CD14-positive monocyte (primary cell): ENCODE measurements at places on chromosomes 11 and 22.
A peak's percentile ranks its signal among the peaks of the same experiment; 100 is the strongest.

- DNase-seq: peak; percentile 1
Observed at GRCh38 chr11:2518111-2518982, 73.5 kb downstream of the KCNQ1 start.

GRCh38 chr11:10937385-10937771, 79.5 kb upstream of the ZBED5 start:
- no peak for DNase-seq

DNA sequence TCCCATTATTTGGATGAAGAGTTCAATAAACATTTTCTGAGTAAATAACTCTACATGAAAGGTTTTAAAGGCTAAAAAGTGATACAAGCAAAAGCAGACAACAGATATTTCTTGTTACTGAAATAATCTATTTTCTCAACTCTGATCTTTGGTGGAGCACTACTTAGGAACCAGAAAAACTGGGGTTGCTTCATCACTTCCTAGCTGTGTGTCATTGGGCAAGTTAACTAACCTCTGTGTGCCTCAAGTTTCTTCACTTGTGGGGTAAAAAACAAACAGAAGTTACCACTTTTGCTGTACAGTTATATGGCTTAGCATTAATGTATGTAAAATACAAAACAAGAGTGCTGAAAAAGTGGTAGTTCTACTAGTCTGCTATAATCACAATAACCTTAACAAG, 5.6 kb downstream of the MAPK1 start:
- DNase-seq: peak; percentile 86

GRCh38 chr22:41925783-41926460, 684 bp downstream of the TNFRSF13C start:
- peak; percentile 57 for DNase-seq

GRCh38 chr11:133727774-133728173, 117.5 kb downstream of the SPATA19 start:
- DNase-seq: no peak

DNA sequence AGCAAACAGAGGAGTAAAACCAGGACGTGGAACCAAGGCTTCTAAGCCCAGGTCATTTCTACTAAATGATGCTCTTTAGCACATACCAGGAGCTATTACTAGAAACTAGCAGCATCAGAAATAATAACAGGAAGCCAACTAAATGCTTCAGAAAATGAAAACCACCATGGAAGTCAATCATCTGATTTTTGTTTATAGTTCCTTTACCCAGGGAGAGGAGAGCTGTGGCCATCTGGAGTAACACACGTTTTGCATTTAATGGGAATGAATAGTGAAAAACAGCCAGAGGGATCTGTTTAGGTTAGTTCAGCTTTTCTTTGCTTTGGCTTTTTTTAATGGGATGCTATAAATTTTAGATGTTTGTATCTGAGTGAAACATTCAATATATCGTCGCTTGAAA, 250.7 kb upstream of the ARHGAP20 start:
- DNase-seq: no peak

- DNase-seq: peak; percentile 88
Observed at GRCh38 chr11:64865286-64866172, 12.9 kb downstream of the EHD1 start.

DNA sequence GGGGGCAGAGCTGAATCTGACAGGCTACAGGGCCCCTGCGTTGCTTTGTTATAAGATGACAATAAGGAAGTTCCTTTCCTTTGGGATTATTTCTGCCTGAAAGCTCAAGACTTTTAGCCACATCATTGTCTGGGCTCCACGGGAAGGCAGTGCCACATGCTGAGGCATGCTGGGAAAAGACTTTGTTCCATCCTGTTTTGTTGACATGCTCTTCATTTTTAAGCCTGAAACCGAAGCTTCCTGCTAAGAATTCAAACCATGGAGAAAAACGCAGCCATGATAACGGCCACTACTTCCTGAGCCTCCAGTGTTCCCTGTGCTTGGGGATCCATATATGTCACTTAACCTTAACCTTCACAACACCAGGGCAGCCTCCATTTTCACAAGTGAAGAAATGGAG, 5.5 kb upstream of the TCF20 start:
- DNase-seq: no peak

DNA sequence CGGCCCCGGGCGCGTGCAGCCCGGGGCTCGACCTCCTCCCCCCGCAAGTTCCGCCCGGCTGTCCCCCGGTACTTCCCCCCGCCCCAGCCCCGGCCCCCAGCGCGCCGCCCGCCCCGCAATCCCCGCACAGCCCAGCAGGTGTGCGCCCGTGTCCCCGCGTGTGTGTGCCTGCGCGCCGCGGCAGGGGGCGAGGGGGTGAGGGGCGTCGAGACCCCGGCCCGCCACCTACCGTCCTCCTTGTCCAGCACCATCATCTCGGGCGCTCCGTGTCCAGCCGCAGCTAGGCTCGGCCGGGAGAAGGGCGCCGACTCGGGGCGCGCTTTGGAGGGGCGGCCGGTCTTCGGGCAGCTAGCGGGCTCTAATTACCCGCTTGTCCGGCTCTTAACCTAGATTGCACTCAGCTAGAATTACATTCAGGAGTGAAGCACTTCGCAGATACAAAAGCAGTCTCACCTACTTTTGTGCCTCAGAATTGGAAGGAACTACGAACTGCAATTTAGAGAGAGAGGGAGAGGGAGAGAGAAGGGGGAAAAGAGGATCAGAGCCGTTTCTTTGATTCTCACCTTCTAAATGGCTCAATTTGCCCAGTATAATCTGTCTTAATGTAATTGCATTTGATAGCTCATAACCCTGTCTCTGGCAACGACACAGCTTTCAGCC, 439 bp downstream of the LMO1 start:
- no peak for DNase-seq

GRCh38 chr11:60756307-60757032, at the start of gene MS4A15:
MS4A15 (plus strand) TSS chr11:60756867; CDS start chr11:60763734, 6,867 bp downstream.
- no peak for DNase-seq

GRCh38 chr11:104725796-104726408, 172.4 kb downstream of the CASP12 start:
- DNase-seq: no peak

- DNase-seq: peak; percentile 60
Observed at GRCh38 chr11:67252831-67253239, 13.4 kb upstream of the GRK2 start.

- DNase-seq: no peak
Observed at GRCh38 chr11:100753571-100753970, 66.5 kb downstream of the ARHGAP42 start.

DNA sequence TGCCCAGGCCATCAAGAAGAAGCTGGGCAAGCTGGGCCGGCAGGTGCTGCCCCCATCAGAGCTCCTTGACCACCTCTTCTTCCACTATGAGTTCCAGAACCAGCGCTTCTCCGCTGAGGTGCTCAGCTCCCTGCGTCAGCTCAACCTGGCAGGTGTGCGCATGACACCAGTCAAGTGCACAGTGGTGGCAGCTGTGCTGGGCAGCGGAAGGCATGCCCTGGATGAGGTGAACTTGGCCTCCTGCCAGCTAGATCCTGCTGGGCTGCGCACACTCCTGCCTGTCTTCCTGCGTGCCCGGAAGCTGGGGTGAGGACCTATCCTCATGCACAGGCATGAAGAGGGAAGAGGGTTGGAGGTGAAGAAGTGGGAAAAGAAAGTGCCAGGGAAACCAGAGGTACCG, 5.3 kb upstream of the NHERF4 start:
- DNase-seq: no peak

GRCh38 chr11:68020575-68020974, 9.9 kb upstream of the NDUFS8 start:
- DNase-seq: no peak

- no peak for DNase-seq
Observed at GRCh38 chr11:119696378-119697222, 32.4 kb downstream of the NECTIN1 start.

- peak; percentile 46 for DNase-seq
Observed at GRCh38 chr22:46737105-46737975, 712 bp downstream of the CERK start.

- DNase-seq: no peak
Observed at GRCh38 chr11:19199771-19200170, 2.0 kb downstream of the CSRP3 start.

DNA sequence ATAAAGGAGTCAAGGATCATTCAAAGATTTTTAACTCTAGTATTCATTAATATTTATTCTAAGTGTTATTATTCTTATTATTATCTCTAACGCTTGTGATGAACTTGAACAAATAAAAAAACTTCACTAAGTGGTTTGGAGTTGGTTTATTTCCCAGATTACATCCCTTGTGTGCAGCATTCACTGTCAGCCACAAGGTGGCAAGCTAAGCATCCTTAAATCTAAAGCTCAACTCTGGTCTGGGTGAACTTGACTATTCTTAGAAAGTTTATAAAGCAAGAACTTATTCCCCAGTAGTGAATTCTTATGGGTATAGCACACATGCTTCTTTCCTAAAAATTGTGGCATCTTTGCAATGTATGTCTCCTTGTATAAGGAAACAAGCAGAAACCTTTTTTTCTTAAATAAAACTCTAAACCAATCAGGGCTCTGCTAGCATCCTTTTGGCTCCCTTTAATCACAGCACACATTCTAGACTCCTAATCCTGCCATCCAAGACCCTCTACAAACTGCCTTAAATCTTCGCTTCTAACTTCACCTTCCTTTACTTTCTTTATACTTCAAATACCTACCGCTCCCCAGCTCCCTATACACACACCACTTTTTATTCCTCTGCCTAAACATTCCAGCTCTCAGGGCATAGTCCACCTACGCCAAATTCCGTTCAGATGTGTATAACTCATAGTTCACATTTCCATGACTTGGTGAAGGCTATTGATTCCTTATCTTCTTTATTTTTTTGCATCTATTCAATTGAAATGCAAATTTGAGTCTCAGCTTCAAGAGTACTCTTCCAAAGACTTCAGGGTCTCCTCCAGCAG, 1068.8 kb downstream of the DLG2 start:
- no peak for DNase-seq

- no peak for DNase-seq
Observed at GRCh38 chr11:128342511-128343134, 244.7 kb downstream of the ETS1 start.

- DNase-seq: no peak
Observed at GRCh38 chr22:46060292-46061123, 83.5 kb upstream of the WNT7B start.

GRCh38 chr11:69141742-69142141, 14.0 kb upstream of the SMIM38 start:
- peak; percentile 22 for DNase-seq

DNA sequence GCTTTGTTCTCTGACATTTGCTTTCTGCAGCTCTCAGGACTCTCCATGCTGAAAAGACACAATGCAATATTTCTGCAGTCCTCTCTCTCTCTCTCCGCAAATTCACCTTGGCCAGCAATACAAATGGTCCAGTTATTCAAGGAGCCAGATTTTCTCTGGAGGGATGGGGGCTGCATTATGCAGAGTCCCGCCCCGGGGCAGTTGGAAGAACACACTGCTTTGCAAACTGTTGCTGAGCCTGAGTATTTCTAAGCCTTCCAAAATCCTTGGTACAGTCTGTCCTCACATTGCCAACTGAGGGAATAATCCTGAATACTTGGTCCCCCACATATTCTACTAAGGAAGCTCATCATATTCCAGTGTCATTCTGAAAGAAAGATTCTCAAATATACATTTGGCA, 94.3 kb upstream of the ZC3H12C start:
- no peak for DNase-seq

- peak; percentile 49 for DNase-seq
Observed at GRCh38 chr11:121367001-121367843, 74.7 kb downstream of the SC5D start.

DNA sequence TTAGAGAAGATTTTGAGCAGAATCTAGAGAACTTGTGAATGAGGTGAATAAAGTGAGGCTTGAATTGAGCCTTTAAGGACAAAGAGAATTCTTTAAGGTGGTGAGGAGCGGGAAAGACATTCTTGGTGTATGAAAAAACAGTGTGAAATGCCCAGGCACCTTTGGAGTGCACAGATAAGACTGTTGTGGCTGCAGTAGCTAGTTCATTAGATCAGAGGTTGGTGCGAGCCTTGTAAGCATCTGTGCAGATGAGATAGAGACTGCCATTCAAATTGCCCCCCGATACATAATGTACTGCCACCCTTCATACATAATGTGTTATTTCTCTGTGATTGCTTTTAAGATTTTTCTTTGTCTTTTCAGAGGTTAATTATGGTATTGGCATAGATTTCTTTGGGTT, 31.3 kb downstream of the ATXN10 start:
- no peak for DNase-seq

DNA sequence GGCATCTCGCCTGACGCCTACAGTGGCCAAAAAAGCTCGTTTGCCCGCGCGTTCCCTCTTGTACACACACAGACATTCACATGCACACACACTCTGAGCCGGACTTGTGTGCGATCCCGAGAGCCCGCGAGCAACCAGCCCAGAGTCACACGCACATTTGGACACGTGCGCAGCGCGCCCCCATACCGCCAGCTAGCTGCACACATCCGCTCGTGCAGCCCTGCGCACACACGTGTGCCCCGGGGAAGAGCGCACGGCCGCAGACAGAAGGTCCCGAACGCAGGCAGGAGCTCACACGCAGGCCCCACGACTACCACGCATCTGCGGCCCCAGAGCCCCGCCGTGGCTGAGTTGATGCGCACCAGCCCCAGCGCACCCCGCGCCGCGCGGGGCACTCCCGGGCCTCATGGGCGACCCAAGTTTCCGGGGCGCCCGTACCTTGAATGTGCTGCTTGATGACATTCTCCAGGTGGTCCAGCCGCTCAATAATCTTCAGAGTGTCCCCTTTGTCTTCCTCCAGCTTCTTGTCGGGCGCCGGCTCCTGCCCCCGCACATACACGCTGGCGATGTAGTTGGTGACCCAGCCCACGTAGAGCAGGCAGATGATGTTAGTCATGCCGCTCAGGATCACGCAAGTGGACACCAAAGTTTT, 758 bp downstream of the GALNT18 start:
- no peak for DNase-seq

DNA sequence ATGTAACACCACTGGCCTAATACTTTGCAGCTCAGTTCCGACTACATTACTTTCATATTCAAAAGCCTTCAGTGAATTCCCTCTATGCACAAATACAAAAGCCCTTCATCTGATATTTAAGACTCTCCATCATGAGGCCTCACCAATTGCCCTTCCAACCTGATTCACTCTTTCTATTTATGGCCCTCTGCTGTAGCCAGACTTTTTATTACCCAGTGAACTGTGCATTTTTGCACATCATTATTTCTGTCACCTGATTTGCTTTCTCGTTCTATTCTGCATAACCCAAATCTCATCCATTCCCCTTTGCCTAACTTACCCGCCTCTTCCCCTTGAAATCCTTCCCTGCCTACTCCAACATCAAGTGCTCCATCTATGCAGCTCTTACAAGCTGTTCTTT, 78.3 kb downstream of the BBOX1 start:
- DNase-seq: no peak

DNA sequence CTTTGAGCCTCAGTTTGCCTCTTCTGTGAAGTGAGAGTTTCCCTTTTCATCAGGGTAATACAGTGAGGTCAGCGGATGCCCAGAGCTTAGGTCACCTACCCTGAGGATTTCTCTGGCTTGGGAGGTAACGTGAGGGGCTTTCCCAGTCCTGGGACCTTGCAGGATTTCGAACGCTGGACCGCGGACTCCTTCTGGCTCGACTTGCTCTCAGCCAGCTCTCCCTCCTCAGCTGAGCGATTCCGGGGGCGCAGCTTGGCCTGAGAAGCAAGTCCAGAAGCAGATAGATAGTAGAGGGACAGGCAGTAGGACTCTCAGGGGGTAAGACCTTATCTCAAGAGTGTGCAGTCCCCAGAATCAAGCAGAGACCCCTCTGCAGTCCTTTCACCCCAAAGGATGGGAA, 24.0 kb downstream of the TNKS1BP1 start:
- DNase-seq: no peak
